DMS 273 treated with DMSO at 0.1 percent for 48 hours (cell line): ENCODE measurements at places on chromosomes 5 and 9.
A peak's percentile ranks its signal among the peaks of the same experiment; 100 is the strongest.

GRCh38 chr9:101054657-101055056, 26.1 kb downstream of the PLPPR1 start:
- no peak for DNase-seq

GRCh38 chr5:158502686-158503085, 597.0 kb downstream of the EBF1 start:
- no peak for DNase-seq

DNA sequence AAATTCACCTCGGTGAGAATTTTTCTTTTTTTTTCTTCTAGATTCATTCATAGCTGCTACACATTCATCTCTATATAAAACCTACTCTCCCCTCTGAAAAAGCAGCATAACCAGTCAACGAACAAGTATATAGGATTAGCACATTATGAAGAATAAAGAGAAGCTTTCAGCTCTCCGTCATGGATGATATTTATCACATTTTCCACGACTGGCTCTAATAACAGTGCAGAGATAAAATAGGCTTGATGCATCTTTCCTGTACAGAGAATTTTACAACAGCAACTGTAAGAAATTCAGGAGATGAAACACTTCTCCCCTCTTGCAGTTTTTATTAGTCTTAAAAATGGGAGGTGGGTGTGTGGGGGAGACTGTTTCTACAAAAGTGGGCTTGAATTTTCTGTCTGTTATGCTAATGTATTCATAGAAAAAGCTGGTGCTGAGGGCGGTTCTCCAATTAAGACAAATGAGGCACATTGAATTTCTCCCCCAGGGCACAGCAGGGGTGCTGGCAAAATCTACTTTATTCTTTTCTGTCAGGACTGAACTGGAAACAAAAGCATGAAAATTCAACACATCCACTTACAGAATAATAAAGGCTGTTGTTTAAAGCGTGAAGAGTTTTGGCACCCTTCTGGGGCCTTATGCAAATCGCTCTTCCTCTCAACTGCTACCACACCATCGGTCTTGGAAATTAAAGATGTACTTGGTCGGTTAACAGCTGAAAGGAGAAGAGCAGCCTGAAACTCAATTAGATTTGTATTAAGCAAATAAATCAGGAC, 233.9 kb upstream of the ZNF608 start:
- DNase-seq = no peak

- DNase-seq = no peak
Measured at GRCh38 chr5:172712610-172713009, 58.4 kb downstream of the DUSP1 start.

DNA sequence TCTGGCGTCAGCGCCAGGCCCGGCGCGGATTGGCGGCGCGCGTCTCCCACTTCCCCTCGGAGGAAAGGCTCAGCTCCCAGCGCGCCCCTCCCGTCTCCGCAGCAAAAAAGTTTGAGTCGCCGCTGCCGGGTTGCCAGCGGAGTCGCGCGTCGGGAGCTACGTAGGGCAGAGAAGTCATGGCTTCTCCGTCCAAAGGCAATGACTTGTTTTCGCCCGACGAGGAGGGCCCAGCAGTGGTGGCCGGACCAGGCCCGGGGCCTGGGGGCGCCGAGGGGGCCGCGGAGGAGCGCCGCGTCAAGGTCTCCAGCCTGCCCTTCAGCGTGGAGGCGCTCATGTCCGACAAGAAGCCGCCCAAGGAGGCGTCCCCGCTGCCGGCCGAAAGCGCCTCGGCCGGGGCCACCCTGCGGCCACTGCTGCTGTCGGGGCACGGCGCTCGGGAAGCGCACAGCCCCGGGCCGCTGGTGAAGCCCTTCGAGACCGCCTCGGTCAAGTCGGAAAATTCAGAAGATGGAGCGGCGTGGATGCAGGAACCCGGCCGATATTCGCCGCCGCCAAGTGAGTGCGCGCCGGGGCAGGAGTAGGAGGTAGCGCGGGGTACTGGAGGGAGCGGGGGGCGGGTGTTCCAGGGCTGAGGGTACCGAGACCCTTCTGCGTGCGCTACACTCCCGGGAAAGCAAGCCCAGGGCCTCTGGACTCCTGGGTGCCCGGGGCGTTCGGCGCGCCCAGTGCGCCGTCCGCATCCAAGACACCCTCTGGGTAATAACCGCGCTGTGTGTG, at the start of gene MSX2:
Gene MSX2, plus strand, starts transcription at position 99 of the 777 bp plus-strand sequence. Its CDS starts 78 bp downstream, at position 177.
- DNase-seq = peak; percentile 13
